ENCODE measurements at places on chromosomes 16 and 17.

GRCh38 chr16:71883168-71883848, 674 bp downstream of the ZNF821 start:
- peak; percentile 42 for DNase-seq

GRCh38 chr17:49456183-49456965, 38.7 kb upstream of the NGFR start:
- DNase-seq: peak; percentile 49

GRCh38 chr16:23321206-23321875, 19.2 kb downstream of the SCNN1B start:
- DNase-seq: no peak

- no peak for DNase-seq
Measured at GRCh38 chr17:7225711-7226331, 6.1 kb downstream of the ACADVL start.

DNA sequence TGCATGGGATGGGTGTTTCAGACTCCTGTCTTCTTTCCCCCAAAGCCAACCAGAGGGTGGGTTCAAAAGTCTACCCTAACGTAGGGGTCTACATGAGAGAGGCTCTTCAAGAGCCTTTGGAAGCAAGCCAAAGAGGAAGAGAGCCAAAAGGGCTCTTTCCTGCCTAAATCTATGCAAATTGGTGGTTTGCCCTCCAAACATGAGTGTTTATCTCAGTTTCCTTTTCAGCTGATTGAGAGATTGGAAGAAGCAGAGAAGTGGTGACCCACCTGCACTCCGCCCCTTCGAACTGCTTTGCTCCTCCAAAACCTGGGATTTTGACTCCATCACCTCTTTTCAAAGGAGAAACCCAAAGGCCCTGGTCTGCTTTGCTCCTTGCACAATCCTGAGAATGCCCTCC, 65.4 kb upstream of the MAF start:
- no peak for DNase-seq

- DNase-seq: no peak
Measured at GRCh38 chr16:3183445-3184139, 4.4 kb upstream of the OR1F1 start.

GRCh38 chr16:53219795-53220454, 165.1 kb downstream of the CHD9 start:
- DNase-seq: no peak

GRCh38 chr16:59612094-59612493, 878.0 kb upstream of the GOT2 start:
- no peak for DNase-seq

DNA sequence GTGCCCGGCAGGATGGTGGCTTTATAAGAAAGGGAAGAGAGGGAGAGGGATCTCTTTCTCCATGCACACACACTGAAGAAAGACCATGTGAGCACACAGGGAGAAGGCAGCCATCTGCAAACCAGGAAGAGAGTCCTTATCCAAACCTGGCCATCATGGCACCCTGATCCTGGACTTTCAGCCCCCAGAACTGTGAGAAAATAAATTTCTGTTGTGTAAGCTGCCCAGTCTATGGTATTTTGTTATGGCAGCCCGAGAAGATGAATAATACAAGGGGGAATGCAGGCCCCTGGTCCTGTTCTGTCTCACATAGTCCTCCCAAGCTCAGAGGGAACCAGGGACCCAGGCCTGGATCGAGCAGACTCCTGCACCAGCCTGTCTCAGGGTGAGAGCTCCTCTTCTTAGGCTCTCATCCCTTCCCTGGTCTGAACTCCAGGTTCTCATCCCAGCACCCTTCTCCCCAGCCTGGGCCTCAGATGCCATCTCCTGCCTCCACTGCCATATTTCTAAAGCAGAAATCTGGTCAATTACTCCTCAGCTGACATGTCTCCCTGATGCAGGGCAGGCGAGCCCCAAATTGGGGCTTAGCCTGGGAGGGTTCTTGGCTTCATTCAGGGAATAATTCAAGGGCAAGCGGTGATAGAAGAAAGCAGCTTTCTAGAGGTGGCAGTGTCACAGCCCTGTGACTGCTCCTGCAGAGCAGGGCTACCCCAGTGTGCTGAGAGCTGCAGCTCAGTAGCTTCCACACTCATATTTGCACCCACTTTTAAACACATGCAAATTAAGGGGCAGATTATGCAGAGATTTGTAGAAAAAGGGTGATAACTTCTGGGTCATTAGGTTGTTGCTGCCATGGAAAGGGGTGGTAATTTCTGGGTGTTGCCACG, 28.8 kb downstream of the IGFBP4 start:
- no peak for DNase-seq

- DNase-seq: no peak
Measured at GRCh38 chr16:31439519-31439918, 3.1 kb downstream of the ZNF843 start.

Data from mesothelial cell of epicardium (in vitro differentiated cells).